ENCODE measurements at places on chromosomes 2 and 18. TPM values are rescaled to one million over a fixed set of nuclear protein-coding genes. Genes with fewer than 3 reads are reported as not detected.
A peak's percentile ranks its signal among the peaks of the same experiment; 100 is the strongest.

SERPINB3 gene
- total RNA-seq, result not detected

EVX2 gene
- total RNA-seq, result not detected

SLC14A1 gene
- total RNA-seq, result 3.7 TPM

MOCOS gene
- 10.2 TPM for total RNA-seq

SEMA4C gene
- total RNA-seq, result 152 TPM

GRCh38 chr2:27808984-27809383 is 37.5 kb downstream of the MRPL33 start:
- DNase-seq, result no peak

- DNase-seq, result no peak
These were observed 48.8 kb downstream of the MAPRE2 start for GRCh38 chr18:35089891-35090550.

DNA sequence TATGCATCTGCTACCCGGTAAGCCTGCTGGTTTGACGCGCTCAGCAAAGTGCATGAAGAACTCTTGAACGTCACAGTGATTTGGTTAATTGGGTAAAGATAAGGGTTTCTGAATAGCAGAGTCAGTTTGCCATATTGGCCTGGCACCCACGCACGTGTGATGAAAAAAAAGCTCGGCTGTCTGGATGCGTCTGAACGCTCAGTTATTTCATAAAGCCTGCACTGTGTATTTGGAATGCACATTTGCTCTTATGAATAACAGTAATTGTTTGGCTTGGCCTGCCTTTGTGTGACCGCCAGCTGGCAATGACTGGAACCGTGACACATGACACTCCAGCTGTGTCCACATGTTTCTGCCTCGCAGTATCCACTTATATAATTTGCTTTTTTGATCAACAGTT is 129.2 kb upstream of the MEIS1 start:
- peak; percentile 59 for DNase-seq

GRCh38 chr2:43376523-43377198 is 150.3 kb upstream of the ZFP36L2 start:
- no peak for DNase-seq

- DNase-seq, result no peak
These were observed 20.7 kb downstream of the LIPG start for GRCh38 chr18:49582579-49582978.

- DNase-seq, result no peak
These were observed 204.1 kb downstream of the CELF4 start for GRCh38 chr18:37361335-37362157.

DNA sequence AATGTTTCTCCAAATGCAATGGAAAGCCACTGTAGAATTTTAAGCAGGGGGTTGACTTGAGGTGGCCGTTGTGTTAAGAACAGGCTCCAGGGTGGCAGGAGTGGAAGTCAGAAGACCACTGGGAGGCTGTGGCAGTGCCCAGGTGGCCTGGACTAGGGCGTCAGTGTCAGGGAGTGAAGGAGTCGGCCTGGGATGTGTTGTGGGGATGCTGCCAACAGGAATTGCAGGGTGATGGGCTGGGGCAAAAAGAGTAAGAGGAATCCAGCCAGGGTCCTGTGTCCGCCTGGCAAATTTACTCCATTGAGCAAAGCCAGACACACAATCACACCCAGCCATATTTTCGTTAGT is 55.1 kb downstream of the ACAA2 start:
- DNase-seq, result no peak

- no peak for DNase-seq
These were observed 457.7 kb downstream of the CBLN2 start for GRCh38 chr18:72086421-72086820.

- no peak for DNase-seq
These were observed 333.0 kb downstream of the RPRM start for GRCh38 chr2:153145470-153145978.

DNA sequence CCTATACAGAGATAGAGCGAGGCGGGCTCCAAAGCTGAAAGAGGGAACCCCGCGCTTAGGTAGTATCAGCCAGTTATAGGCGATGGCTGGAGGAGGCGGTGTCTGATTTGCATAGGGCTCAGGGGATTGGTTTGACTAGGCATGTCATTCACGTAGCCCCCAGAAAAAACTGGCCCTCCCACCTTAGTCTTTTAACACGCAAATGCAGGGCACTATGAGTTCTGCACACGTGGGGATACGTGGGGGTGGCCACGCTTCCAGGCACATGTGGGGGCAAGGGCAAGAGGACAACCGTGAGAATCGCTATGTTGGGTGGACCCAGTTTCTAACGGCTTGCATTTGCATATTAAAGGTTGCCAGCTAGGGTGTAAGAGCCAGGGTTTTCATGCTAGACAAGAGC is 56.7 kb upstream of the MSTN start:
- no peak for DNase-seq

DNA sequence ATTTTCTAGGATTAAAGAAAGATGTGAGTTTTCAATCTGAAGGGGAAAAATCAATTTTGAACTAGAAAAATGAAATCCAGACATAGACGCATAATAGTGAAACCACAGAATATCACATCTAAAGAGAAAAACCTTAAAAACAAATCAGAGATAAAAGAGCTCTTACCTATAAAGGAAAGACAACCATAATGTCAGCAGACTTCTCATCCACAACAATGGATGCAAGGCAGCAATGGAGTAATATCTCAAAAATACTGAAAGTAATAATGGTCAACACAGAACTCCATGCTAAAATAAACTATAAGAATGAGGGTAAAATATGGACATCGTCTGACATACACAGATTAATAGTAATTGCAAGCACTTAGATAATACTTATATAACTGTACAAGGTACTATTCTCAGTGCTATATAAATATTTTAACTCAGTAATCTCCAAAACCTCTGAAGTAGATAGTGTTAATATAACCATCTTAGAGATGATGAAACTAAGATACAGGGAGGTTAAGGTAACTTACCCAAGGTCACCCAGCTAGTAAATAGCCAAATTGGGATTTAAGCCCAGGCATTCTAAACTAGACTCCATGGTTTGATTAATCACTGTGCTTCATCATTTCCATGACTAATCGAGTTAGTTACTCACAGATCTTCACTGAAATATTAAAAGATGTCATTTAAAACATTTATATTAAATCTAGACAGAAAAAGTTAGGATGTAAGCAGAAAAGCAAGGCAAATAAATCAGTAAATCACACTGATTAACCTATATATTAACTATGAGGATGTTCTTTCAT is 89.4 kb upstream of the SPTBN1 start:
- no peak for DNase-seq

Measured in tibial nerve (tissue), 4 donors.